AML-193 (cell line): ENCODE measurements at places on chromosomes 6 and 20.

DNA sequence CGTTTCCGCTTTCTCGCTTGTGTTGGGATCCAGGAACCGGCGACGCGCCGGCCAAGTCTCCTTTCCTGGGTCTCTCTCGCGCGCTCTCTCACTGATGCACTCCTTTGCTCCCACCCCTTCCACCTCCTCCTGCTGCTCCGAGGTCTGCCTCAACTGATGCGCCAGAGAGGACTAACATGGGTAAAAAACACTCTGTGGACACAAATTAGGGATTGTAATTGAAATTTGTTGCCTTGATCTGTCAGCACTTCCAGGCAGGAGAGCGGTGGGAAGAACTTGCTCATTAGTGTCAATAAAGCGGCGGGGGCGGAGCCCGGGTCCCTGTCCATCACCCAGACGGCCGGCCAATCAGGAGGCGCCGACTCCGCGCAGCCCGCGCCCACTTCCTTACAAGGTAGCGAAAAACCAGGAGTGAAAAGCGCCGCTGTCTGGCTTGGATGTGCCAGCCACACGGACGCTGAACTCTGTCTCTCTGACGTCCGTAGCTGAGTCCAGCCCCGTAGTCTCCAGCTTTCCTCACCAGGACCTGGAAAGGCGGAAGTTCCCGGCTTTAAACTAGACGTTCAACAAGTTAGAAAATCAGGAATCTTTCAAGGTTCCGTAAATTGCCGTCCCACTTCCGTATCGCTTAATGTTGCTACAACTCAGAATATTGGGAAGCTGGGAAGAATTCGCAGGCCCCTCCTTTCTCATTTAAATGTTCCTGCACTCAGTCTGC lies at the start of gene TBX18:
TBX18 (minus strand) TSS at position 267 of the 718 bp plus-strand sequence. CDS start 417 bp downstream, outside the sequence.
- DNase-seq = no peak

DNA sequence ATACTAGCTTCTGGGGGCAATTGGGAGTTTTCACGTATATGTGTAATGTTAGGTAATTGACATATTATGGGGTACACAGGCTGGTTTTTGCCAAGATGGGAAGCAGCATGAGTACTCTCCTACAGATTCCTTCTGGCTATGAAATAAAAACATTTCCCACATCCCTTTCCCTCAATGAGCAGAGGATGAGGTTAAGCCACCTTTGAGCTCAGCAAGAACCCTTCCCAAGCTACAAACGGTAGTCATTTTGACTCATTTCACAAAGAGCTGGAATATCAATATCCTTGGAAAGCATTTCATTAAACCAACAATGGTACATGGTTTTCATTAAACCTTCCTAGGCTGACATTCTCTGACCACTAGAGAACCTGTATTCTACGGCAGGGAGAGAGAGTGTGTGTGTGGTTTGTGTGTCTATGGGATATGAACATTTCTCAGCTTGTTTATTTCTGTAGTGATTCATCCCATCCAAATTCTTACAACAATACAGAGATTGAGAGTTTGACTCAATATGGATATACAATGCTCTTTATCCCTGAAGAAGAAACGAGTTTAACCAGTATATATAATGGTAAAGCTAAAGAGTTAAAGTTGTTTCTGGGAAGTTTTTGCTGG lies 119.5 kb downstream of the ARHGAP18 start:
- no peak for DNase-seq

DNA sequence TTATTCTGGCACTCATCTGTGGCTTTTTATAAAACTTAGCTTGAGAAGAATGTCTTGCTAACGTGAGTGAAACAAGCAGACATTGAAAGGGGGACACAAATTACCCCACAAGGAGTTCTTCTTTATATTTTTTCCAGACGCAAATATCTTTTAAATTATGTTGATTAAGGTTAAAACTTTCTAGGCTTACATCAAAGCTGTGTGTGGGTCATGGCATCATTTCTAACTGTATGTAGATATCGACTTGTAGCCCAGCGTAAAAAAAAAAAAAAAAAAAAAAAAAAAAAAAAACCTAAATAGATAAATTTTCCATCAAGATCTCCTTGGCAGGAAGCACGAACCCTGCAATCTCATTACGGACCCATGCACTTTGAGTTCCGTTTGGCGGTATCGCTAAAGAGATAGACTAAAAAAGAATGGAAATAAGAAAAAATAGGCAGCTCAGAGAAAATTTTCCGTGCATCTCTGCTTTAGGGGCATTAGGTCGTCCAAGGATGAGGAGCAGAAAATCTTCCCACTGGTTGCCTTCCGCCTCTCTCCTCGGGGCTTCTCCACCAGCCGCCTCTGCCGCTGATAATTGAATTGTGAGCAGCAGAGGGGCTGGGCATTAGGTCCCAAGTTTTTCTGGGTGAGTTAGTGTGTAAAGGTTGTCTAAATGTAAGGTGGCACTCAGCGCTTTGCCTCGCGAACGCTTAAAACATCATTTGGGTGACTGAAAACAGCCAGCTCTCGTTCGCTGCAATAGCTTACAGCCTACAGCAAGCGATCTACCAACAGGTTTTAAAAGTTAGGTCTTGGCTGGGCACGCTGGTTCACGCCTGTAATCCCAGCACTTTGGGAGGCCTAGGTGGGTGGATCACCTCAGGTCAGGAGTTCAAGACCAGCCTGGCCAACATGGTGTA lies 194.0 kb downstream of the TRIM27 start:
- DNase-seq = no peak

DNA sequence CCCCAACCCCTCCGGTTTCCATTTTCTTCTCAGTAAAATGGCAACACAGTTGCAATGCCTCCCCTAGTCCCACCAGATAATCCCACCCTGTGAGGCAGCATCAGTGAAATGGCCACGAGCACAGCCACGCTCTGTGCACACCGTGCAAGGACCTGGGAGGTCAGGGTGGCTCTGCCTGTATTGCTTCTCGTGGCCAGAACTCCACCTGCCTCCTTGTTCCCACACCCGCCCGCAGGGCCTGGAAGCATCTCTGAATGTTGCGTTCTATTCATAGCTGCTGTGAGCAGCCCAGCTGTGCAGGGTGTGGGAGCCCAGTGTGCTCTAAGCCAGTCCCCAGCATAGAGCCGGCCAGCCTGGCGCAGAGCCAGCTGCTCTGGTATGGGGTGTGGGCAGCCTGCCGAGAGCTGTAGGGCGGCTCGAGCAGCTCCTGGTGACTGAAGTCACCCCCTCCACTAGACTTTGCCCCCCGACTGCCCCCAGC lies 161.1 kb downstream of the DLL1 start:
- no peak for DNase-seq

DNA sequence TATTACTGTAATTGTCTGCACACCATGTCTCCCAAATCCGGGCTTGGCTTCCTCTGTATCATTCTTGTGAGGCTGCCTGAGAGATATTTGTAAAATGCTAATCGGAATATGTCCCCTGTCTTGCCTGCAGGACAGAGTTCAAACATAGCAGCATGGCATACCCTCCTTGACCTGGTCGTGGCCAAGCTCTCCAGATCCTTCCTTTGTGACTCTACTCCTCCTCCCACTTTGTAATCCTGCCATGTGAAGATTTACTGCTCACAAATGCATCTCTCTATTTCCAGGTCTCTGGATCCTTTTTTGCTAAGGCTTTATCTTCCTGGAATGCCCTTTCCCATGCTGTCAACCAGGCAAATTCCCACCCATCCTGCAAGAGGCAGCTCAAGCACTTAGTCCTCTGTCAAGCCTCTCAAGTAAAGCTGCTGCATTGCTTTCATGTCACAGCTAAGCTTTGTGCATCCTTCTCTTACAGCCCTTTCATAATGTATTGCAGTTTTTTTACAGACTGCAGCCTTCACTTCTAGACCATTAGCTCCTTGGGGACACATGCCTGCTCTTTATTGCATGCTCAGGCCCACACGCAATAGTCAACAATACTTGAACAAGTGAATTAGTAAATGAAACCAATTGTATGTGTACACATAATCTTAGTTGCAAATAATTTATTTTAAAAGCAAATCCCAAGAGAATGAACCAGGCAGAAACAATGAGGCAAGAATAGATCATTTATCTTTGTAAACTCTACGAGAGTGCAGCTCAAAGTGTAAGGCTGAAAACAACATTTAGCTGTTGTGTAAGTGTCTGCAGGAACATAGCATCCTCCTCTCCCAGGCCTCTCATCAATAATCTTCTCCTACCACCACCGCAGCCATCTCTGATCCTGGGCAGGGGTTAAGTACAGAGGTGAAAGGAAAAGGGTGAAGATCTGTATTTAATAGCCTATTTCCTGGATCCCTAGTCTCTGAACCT lies 45.8 kb downstream of the HIVEP2 start:
- no peak for DNase-seq

- no peak for DNase-seq
These were observed 8.9 kb upstream of the DDR1 start for GRCh38 chr6:30875244-30876038.

DNA sequence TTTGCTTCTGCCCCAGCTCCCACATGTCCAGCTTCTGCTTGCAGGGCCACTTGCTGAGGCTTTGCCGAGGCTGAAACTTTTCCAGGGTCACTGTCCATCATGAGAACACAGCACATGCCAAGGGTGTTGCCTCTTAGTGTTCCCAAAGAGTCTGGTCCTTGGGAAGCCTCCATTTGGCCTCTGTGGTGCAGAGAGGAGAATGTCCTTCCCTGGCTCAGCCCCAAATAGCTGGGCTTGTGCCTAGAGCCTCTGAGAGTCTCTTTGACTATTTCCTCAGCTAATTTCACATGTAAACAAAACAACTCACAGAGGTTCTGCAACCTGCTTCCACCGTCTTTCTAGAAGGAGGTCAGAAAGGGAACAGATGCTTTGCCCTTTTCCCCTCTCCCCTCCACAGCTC lies 40.4 kb upstream of the RAB23 start:
- no peak for DNase-seq

GRCh38 chr6:137282254-137282653 lies 63.1 kb upstream of the IFNGR1 start:
- peak; percentile 56 for DNase-seq

DNA sequence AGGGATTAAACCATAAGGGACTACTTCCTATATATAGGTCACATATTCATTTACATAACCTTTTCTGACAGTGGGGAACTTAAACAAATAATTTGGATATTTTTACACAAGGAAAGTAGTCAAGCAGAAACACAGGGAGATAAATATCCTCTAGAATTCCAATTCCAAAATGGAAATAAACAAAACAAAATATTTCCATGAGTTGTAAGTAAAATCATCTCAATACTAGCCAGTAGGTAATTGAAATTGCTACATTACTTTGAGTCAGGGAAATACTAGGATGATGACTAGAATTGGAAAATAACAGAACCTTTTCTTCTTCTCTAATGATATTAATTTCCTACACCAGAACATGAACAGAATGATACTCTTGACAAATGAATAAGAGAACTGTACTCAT lies 1308.1 kb upstream of the GJE1 start:
- no peak for DNase-seq

GRCh38 chr20:24739746-24740145 lies 209.3 kb upstream of the CST7 start:
- DNase-seq = no peak

DNA sequence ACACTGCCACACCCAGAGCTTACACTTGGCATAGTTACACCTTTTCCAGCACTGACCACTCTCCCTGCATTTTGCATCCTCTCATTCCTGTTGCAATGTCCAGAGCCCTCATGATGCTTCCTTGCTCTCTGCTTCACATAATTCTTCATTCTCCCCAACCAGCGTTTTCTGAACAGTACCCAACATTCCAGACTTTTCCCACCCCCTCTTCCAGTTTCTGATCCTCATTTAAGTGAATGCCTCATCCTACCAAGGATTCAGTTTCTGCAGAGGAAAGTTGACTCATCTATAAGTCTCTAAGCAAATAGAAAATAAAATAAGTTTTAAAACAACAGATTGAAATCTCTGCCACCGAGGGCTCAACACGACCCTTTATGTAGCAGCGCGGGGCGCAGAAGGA lies 321.3 kb upstream of the TCF21 start:
- no peak for DNase-seq

DNA sequence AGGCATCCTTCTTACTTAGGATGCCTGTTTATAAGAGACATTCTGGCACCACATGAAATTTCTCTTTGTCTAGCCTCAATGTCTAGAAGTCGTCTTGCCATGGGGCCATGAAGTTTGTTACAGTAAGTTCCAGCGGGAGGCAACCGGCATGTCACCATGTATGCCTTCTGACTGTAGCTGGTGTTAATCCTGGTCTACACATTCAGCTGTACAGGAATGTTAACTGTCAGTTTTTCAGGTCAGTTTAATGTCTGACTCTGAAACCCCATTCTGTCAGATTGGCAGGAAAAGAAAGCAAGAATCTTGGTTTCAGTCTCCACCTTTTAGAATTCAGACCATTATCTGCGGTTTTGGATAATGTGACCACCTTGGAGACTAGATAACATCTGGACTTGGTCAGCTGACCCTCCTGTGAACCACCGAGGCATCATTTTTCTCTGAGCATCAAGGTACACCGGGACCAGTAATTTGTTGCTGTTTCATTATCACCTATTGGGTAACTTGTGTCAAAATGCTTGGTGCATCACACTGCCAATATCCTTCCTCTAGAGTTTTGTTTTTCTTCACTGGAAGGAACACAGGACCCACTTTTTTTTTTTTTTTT lies 228.7 kb downstream of the DOK5 start:
- DNase-seq = no peak

- DNase-seq = no peak
These were observed 9.2 kb downstream of the SPTLC3 start for GRCh38 chr20:13017883-13018535.

- no peak for DNase-seq
These were observed 17.3 kb downstream of the LAMA4 start for GRCh38 chr6:112237066-112237465.

- DNase-seq = no peak
These were observed 23.0 kb upstream of the TRPC4AP start for GRCh38 chr20:35115606-35116005.

GRCh38 chr6:123812621-123813020 lies 9.0 kb downstream of the NKAIN2 start:
- DNase-seq = no peak

GRCh38 chr6:43780941-43781928 lies 11.2 kb downstream of the VEGFA start:
- DNase-seq = no peak

- no peak for DNase-seq
These were observed 5.1 kb downstream of the PRND start for GRCh38 chr20:4726710-4727397.

- no peak for DNase-seq
These were observed 119.4 kb downstream of the RFPL4B start for GRCh38 chr6:112466373-112467151.

DNA sequence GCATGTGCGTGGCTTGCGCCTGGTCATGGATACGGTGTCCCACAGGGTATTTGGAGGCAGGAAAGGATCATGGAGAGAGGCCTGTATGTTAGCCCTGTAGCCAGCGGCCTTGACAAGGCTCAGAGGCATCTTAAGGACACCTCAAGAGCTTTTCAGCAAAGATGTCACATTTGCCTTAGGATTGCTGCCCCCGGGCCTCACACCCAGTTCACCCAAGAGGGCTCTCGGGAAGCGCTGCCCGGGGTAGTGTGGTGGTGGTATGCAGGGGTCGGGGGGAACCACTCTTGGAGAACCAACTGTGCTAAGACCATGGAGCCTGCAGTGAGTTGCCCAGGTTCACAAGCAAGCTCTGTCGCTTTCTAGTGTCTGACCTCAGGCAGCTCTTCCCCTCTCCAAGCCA lies 36.9 kb upstream of the VSTM2L start:
- DNase-seq = no peak
